ENCODE measurements at places on chromosomes 6 and 20.
A peak's percentile ranks its signal among the peaks of the same experiment; 100 is the strongest.

DNA sequence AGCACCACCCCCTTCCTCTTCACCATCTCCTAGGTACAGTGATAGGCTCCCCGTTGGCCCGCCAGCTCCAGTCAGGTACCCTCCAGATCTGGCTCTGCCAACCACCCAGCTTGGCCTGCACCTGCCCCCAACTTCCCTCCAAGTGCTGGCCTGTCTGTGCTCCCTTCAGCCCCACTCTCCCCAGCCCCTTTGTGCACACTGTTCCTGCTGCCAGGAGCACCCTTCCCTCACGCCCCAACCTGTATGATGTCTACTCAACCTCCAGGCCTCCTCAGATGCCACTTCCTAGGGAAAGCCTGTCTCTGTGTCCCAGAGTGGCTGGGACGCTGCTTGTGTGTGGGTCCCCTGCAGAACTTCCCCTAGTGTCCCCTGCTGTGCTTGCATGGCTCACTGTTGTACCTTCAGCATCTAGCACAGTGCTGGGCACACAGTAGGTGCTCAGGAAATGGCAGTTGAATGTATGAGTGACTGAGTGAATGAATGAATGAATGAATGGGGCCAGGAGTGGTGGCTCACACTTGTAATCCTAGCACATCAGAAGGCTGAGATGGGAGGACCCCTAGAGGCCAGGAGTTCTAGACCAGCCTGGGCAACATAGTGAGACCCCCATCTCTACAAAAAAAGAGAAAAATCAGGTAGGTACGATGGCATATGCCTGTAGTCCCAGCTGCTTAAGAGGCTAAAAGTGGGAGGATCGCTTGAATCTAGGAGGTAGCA is 3.0 kb downstream of the ZBP1 start:
- H3K27ac ChIP-seq = no peak overlapping the region
- H3K36me3 ChIP-seq = peaks cover 41% of the 10 kb centered on the region
- peak overlapping the region; percentile 88 for H3K4me3 ChIP-seq
- peaks cover 51% of the 10 kb centered on the region for H3K4me1 ChIP-seq

DNA sequence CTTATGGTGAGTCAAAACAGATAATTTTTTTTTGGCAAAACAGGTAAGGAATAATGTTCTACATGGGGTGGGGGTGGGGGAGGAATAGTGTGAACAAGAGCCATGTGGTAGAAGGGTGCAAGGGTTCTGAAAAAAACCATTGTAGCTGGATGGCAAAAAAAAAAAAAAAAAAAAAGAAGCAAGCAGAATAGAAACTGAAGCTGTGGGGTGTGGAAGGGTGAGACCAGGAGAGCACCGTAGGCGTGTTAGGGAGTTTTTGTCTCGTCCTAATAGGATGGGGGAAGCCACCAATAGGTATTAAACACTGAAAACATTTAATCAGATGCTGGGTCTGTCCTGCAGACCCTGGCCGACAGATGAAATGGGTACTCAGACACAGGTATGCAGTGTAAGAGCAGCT is 110.1 kb downstream of the ADTRP start:
- DNase-seq = no peak
- H3K4me1 ChIP-seq = no peaks in the 10 kb centered on the region
- no peak overlapping the region for H3K4me3 ChIP-seq
- no peak overlapping the region for H3K27ac ChIP-seq

- DNase-seq = no peak
- H3K36me3 ChIP-seq = no peaks in the 10 kb centered on the region
- H3K4me3 ChIP-seq = no peak overlapping the region
- no peaks in the 10 kb centered on the region for H3K27me3 ChIP-seq
- no peaks in the 10 kb centered on the region for H3K4me1 ChIP-seq
These were observed 78.7 kb upstream of the AFDN start for GRCh38 chr6:167748046-167748445.

DNA sequence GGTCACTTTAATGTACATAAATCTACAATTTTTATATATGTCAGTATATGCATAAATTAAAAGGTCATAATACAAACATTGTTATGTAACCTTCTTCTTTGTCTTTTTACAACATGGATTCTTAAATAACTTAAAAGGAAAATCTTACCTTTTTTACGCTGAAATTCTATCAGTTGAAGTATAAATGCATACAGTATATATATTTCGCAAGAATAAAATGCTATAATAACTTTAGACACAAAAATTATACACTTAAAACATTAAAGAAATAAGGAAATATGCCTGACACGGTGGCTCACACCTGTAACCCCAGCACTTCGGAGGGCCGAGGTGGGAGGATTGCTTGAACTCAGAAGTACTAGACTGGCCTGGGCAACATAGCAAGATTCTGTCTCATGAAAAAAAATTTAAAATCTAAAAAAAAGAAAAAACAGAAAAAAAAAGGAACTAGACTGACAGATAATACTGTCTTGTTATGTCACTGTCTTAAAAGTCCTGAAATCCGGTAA is 109.8 kb upstream of the MAP7 start:
- no peaks in the 10 kb centered on the region for H3K27me3 ChIP-seq
- no peak overlapping the region for H3K4me3 ChIP-seq
- peaks cover 10% of the 10 kb centered on the region for H3K36me3 ChIP-seq
- peaks cover 7% of the 10 kb centered on the region for H3K4me1 ChIP-seq

- no peaks in the 10 kb centered on the region for H3K36me3 ChIP-seq
- no peak overlapping the region for H3K4me3 ChIP-seq
- DNase-seq = no peak
- no peaks in the 10 kb centered on the region for H3K27me3 ChIP-seq
These were observed 299.0 kb upstream of the STXBP5 start for GRCh38 chr6:146905181-146905704.

GRCh38 chr6:32638532-32639219 is 1.5 kb downstream of the HLA-DQA1 start:
- peaks cover 12% of the 10 kb centered on the region for H3K27me3 ChIP-seq
- H3K4me1 ChIP-seq = peaks cover 66% of the 10 kb centered on the region
- no peak for DNase-seq
- peak overlapping the region; percentile 70 for H3K4me3 ChIP-seq
- H3K36me3 ChIP-seq = peaks cover 36% of the 10 kb centered on the region

DNA sequence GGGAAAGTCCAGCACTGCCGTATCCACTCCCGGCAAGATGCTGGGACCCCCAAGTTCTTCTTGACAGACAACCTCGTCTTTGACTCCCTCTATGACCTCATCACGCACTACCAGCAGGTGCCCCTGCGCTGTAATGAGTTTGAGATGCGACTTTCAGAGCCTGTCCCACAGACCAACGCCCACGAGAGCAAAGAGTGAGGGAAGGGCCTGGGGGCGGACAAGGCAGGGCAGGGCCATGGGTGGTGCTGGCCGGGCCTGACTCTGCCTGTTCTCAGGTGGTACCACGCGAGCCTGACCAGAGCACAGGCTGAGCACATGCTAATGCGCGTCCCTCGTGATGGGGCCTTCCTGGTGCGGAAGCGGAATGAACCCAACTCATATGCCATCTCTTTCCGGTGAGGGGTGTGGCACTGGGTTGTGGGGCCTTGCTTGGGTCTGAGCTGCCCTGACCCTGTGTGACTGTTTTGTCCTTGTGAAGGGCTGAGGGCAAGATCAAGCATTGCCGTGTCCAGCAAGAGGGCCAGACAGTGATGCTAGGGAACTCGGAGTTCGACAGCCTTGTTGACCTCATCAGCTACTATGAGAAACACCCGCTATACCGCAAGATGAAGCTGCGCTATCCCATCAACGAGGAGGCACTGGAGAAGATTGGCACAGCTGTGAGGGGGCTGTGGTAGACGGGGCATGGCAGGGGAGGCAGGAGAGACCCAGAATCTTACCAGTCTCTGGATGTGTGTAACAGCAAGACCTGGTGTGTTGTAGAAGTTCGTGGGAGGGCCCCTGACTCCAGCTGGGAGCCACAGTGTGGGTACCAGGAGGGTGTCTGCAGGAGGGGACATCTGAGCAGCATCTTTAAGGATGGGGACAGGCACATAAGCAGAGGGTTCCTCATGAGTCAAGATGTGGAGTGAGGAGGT is 29.1 kb downstream of the PLCG1 start:
- no peaks in the 10 kb centered on the region for H3K27me3 ChIP-seq
- H3K4me3 ChIP-seq = no peak overlapping the region
- H3K4me1 ChIP-seq = peaks cover 47% of the 10 kb centered on the region
- DNase-seq = no peak
- H3K27ac ChIP-seq = no peak overlapping the region
- peaks cover 71% of the 10 kb centered on the region for H3K36me3 ChIP-seq

GRCh38 chr6:56708810-56709597 is 66.3 kb upstream of the DST start:
- DNase-seq = no peak
- no peak overlapping the region for H3K27ac ChIP-seq
- H3K4me1 ChIP-seq = no peaks in the 10 kb centered on the region
- H3K27me3 ChIP-seq = peaks cover 10% of the 10 kb centered on the region

GRCh38 chr6:142570221-142570671 is 268.4 kb downstream of the ADGRG6 start:
- peaks cover 4% of the 10 kb centered on the region for H3K36me3 ChIP-seq
- no peaks in the 10 kb centered on the region for H3K27me3 ChIP-seq
- no peak overlapping the region for H3K27ac ChIP-seq
- DNase-seq = no peak
- H3K4me1 ChIP-seq = peaks cover 24% of the 10 kb centered on the region

GRCh38 chr6:157229132-157229618 is 94.1 kb downstream of the TMEM242 start:
- H3K4me3 ChIP-seq = no peak overlapping the region
- peaks cover 21% of the 10 kb centered on the region for H3K27me3 ChIP-seq
- H3K27ac ChIP-seq = no peak overlapping the region
- no peak for DNase-seq

DNA sequence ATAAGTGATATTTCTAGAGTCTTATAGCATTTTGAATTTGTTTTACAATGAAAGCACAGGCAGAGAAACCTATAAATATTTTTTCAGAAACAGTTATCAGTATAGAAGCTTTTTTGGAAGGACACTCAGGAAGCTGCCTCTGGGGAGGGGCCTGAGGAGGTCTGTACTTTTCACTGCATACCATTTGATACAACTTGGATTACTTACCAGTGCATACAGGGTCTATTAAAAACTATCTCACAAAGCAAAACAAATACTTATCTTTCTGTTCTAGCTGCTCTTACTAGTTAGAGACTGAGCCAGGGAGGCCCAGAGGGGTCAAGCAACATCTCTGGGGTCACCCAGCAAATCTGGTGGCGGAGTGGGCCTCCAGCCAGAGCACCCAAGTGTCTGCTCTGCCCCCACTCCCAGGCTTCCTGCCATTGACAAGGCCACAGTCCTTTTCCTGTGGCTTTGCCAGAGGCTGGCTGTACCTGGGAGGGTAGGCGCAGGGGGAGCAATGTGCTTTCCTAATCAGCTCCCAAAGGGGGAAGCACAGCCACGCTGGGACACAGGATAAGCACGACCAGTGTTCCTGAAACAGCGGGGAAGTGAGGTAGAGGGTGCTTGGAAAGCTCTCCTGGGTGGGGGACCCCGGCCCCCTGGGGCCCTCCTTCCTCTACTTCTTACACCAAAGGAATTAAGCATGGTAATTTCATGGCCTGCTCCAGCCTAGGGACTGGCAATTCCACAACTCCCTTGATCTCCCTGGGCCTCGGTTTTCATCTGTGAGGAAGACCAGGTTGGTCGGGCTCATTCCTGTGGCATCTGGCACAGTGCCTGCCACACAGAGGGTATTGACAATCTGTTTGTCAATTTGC is 7.8 kb downstream of the TCF15 start:
- peaks cover 6% of the 10 kb centered on the region for H3K27me3 ChIP-seq
- DNase-seq = no peak
- no peak overlapping the region for H3K27ac ChIP-seq
- no peaks in the 10 kb centered on the region for H3K36me3 ChIP-seq

DNA sequence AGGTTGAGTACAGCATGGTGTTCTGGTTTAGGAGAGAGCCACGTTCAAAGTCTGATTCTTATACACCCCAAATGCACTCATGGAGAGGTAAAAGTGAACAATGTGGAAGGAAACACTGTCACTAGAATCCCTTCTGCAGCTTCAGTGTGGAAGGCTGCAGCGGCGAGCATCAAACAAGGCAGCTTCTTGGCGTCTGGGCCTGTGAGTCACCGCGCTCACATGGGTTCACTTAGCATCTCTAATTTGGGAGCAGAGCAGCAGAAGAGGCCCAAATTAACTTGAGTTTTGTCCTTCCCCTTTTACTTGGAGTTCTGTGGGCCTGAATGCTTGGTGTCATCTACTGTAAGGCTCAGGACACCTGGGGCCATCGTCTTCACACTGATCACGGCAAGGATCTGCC is 10.9 kb upstream of the E2F1 start:
- H3K36me3 ChIP-seq = peaks cover 2% of the 10 kb centered on the region
- H3K4me3 ChIP-seq = no peak overlapping the region
- no peak for DNase-seq
- no peak overlapping the region for H3K27ac ChIP-seq
- H3K4me1 ChIP-seq = no peaks in the 10 kb centered on the region

GRCh38 chr6:165819394-165819793 is 156.4 kb upstream of the PDE10A start:
- H3K27me3 ChIP-seq = peaks cover 27% of the 10 kb centered on the region
- DNase-seq = no peak
- H3K4me3 ChIP-seq = no peak overlapping the region
- no peak overlapping the region for H3K27ac ChIP-seq

- H3K27ac ChIP-seq = no peak overlapping the region
- H3K4me3 ChIP-seq = no peak overlapping the region
- H3K27me3 ChIP-seq = no peaks in the 10 kb centered on the region
- no peak for DNase-seq
- peaks cover 4% of the 10 kb centered on the region for H3K4me1 ChIP-seq
These were observed 33.8 kb upstream of the KIF25 start for GRCh38 chr6:167963589-167964057.

GRCh38 chr6:154292855-154293519 is 63.6 kb downstream of the IPCEF1 start:
- H3K27me3 ChIP-seq = peaks cover 5% of the 10 kb centered on the region
- H3K27ac ChIP-seq = no peak overlapping the region
- DNase-seq = no peak
- no peaks in the 10 kb centered on the region for H3K36me3 ChIP-seq
- peaks cover 9% of the 10 kb centered on the region for H3K4me1 ChIP-seq

- H3K4me1 ChIP-seq = peaks cover 6% of the 10 kb centered on the region
- H3K36me3 ChIP-seq = peaks cover 3% of the 10 kb centered on the region
- H3K4me3 ChIP-seq = peak within 1 kb of the TSS; percentile 41
- peaks cover 40% of the 10 kb centered on the region for H3K27me3 ChIP-seq
- H3K27ac ChIP-seq = peak within 1 kb of the TSS; percentile 39
- peak; percentile 60 for DNase-seq
These were observed at the start of gene SNAP25 for GRCh38 chr20:10218536-10219451. SNAP25 (plus strand) TSS chr20:10218830; CDS start chr20:10275492, 56,662 bp downstream.

- H3K36me3 ChIP-seq = no peaks in the 10 kb centered on the region
- no peak overlapping the region for H3K27ac ChIP-seq
- no peak overlapping the region for H3K4me3 ChIP-seq
- H3K27me3 ChIP-seq = peaks cover 19% of the 10 kb centered on the region
- no peak for DNase-seq
- no peaks in the 10 kb centered on the region for H3K4me1 ChIP-seq
These were observed 4.5 kb upstream of the TREM2 start for GRCh38 chr6:41167173-41167963.
